ENCODE measurements at places on chromosomes 3 and 15.
A peak's percentile ranks its signal among the peaks of the same experiment; 100 is the strongest.

DNA sequence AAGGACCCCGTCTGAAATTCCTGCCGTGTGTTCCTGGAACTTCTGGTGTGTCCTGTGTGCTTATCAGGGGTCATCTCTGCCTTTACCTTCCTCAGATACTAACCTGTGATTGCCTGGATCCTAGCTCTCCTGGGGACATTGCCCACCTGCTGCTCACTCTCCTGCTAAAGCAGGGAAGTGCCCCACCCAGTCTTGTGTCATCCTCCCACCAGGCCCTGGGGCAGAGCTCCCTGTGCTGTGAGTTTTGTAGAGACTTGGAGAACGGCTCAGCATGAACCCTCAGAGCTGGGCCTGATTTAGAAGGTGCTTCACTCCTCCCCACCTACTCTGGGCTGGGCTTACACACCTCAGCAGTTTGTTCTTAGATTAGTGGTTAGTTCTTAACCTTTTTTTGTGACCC is 3.8 kb upstream of the TMEM44 start:
- H3K27ac ChIP-seq = no peak overlapping the region
- H3K4me1 ChIP-seq = peaks cover 6% of the 10 kb centered on the region
- H3K27me3 ChIP-seq = no peaks in the 10 kb centered on the region
- no peak overlapping the region for H3K4me3 ChIP-seq
- peak; percentile 39 for DNase-seq
- peaks cover 18% of the 10 kb centered on the region for H3K36me3 ChIP-seq

DNA sequence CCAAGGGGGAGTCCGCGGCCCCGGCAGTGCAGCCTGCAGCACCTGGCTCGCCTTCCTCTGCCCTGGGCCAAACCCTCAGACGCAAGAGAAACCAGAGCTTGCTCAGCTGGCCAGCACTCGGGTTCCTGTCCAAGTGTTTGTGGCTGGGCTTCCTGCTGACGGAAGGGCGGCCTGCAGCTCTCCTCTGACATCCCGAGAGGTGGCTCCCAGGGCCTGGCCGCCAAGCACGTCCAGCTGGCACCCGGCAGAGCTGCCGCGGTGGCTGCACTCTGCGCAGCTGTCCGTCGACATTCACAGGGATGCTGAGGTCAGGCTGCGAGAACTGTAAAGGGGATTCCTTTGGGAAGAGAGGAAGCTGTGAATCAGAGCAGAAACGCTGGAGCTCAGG is 85.6 kb downstream of the CPN2 start:
- peak; percentile 85 for DNase-seq
- no peaks in the 10 kb centered on the region for H3K27me3 ChIP-seq
- H3K36me3 ChIP-seq = no peaks in the 10 kb centered on the region
- peak overlapping the region; percentile 33 for H3K4me3 ChIP-seq

- no peaks in the 10 kb centered on the region for H3K27me3 ChIP-seq
- peaks cover 4% of the 10 kb centered on the region for H3K4me1 ChIP-seq
- peaks cover 2% of the 10 kb centered on the region for H3K36me3 ChIP-seq
- no peak overlapping the region for H3K4me3 ChIP-seq
These were observed 245.1 kb downstream of the ZNF385D start for GRCh38 chr3:21505711-21506460.

DNA sequence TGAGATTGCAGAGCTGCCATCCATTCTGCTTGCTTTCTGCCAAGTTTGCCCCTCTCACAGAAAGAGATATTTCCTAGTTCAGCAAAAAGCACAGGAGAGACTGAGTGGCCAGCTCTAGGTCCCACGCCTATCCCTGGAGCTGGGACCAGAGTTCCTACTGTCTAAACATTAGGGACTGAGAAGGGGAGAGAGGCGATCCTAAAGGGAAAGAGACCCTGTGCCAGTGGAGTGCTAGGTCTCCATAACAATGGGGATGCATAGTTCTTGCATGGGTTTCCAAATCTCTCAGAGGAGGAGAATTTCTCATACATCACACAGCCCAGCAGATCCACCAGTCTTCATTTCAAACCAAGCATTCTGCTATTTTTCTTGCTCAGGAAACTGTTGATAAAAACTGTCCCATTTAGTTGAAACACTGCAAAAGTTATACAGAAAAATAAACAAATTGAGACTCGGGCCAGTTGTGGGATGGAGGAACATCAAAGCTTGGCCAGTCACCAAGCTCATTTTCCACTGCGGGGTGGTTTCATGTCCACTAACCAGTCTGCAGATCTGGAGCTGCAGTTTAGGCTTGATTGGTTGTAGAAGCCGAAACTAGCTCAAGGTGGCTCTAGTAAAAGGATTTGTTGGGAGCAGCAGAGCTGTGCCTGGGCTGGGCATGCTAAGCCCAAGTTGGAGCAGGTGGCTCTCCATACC is 62.7 kb downstream of the EEFSEC start:
- no peak for DNase-seq
- H3K4me1 ChIP-seq = peaks cover 8% of the 10 kb centered on the region
- H3K27ac ChIP-seq = no peak overlapping the region
- peaks cover 8% of the 10 kb centered on the region for H3K36me3 ChIP-seq

- no peak overlapping the region for H3K4me3 ChIP-seq
- H3K27me3 ChIP-seq = peaks cover 53% of the 10 kb centered on the region
- H3K27ac ChIP-seq = no peak overlapping the region
- H3K4me1 ChIP-seq = no peaks in the 10 kb centered on the region
- no peaks in the 10 kb centered on the region for H3K36me3 ChIP-seq
These were observed 4.3 kb upstream of the LTF start for GRCh38 chr3:46468753-46469600.

DNA sequence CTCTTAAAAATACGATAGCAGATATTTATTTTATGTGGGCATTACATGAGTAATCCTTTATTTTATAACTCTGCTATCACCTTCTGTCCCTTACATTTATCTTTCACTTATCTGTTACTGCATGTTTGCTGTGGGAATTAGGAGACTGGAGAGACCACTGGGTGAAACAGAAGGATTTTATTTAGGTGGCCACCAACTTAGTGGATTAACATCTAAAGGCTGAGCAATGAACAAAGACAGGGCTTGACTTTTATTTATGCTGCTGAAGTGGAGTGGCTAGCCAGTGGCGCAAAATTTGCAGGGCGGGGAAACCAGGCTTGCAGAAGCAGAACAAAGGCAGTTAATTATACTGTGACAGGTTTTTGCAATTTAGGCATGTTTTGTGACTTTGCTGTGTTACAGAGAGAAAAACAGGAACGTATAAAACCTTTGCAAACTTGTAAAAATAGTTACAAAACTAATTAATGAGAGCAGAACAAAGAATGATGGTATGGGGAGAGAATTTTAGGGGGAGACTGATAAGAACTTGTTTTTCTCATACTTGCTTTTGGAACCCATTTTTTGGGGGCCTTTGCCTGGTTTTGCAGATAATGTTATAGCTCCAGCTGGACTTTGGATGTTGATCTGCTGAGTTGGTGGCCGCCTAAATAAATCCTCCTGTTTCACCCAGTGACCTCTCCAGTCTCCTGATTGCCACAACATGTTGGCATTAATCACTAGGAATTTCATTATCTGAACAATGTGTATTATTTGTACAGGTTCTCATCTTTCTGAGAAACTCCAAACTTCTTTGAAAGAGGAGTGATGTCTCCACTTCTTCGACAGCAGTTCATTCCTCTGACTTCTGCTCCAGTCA is 18.0 kb downstream of the KLHL24 start:
- peak; percentile 22 for DNase-seq
- peaks cover 48% of the 10 kb centered on the region for H3K36me3 ChIP-seq
- no peak overlapping the region for H3K27ac ChIP-seq
- H3K27me3 ChIP-seq = no peaks in the 10 kb centered on the region
- no peak overlapping the region for H3K4me3 ChIP-seq

- H3K27ac ChIP-seq = no peak overlapping the region
- no peaks in the 10 kb centered on the region for H3K27me3 ChIP-seq
- no peak overlapping the region for H3K4me3 ChIP-seq
- H3K4me1 ChIP-seq = peaks cover 10% of the 10 kb centered on the region
- H3K36me3 ChIP-seq = no peaks in the 10 kb centered on the region
These were observed 389.5 kb upstream of the WNT5A start for GRCh38 chr3:55876560-55876959.

DNA sequence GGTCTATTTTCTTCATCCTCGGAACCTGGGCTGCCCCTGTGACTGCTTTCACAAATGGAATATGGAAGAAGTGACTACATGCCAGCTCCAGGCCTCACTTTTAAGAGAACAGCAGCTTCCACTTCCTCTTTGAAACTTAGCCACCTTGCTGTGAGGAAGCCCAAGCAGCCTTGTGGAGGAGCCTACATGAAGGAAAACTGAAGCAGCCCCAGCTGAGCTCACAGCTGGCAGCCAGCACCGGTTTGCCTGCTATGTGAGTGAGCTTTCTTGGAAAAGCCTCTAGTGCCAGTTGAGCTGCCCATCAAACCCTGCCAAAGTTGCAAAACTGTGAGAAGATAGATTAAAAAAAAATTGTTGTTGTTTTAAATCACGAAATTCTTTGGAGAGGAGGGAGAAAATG is 498.0 kb upstream of the PROK2 start:
- no peak overlapping the region for H3K27ac ChIP-seq
- peaks cover 32% of the 10 kb centered on the region for H3K27me3 ChIP-seq
- peaks cover 1% of the 10 kb centered on the region for H3K36me3 ChIP-seq
- H3K4me1 ChIP-seq = peaks cover 6% of the 10 kb centered on the region
- DNase-seq = no peak

DNA sequence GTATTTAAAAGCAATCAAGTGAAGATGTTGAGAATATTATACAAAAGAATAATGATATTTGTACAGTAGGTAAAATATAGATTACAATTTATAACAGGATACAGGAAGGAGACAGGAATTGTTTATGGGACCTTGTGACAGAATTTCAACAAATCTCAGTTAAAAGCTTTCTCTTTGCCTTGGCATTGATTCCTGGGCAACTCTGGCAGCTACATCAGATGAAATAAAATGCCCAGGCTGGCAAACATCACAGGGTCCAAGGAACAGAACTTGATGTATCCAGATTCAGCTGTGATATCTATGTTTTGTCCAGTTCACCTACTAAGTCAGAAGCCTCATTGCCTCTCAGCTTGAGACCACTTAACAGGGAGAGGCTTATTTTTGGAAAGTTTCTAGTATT is 473.1 kb downstream of the MCTP2 start:
- no peaks in the 10 kb centered on the region for H3K36me3 ChIP-seq
- no peak for DNase-seq
- H3K27me3 ChIP-seq = no peaks in the 10 kb centered on the region
- no peak overlapping the region for H3K4me3 ChIP-seq
- H3K4me1 ChIP-seq = no peaks in the 10 kb centered on the region
- H3K27ac ChIP-seq = no peak overlapping the region

GRCh38 chr3:119628390-119628789 is 30.7 kb downstream of the PLA1A start:
- H3K27ac ChIP-seq = no peak overlapping the region
- no peak overlapping the region for H3K4me3 ChIP-seq
- peaks cover 10% of the 10 kb centered on the region for H3K27me3 ChIP-seq
- DNase-seq = no peak
- H3K4me1 ChIP-seq = peaks cover 9% of the 10 kb centered on the region

DNA sequence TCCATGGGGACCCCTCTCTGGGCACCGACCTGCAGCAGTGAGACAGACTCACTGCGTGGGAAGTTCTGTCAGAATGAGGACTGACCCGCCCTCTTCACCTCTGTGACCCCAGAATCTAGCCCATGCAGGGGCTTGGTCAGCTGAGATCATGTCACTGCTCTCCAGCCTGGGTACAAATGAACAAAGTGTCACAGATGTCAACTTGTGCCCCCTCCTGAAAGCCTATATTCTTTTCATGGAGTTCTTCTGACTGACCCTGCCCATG is 210.8 kb downstream of the XXYLT1 start:
- H3K4me3 ChIP-seq = no peak overlapping the region
- peaks cover 9% of the 10 kb centered on the region for H3K27me3 ChIP-seq
- no peaks in the 10 kb centered on the region for H3K36me3 ChIP-seq
- no peak for DNase-seq

DNA sequence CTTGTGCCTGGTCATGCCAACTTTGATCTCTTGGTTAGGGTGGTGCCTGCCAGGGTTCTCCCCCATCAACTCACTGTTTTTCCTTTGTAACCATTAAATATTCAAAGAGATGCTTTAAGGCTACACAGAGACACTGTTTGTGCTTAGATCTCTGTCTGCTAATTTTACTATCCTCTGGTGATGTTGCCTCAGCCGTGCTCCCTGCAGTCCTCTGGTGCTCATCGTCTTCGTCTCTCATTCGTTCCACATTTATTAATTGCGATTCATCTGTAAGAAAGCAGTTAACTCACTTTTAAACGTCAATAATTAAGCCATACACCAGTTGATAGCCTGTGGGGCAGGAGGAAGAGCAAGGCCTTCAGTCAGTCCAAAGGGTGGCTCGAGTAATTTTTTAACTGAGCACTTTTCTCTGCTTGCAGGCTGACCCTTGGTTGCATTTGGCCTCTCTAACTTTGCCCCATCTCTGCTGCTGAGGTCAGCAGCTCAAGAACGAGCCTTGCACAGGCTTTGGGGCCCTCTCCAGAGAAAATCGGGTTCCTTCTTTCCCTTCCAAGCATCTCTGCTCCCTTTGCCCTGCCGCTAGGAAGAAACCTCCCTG is 62.9 kb downstream of the KLF15 start:
- H3K36me3 ChIP-seq = no peaks in the 10 kb centered on the region
- no peaks in the 10 kb centered on the region for H3K4me1 ChIP-seq
- H3K27ac ChIP-seq = no peak overlapping the region

- H3K4me1 ChIP-seq = peaks cover 22% of the 10 kb centered on the region
- H3K4me3 ChIP-seq = no peak overlapping the region
- peaks cover 30% of the 10 kb centered on the region for H3K36me3 ChIP-seq
- no peaks in the 10 kb centered on the region for H3K27me3 ChIP-seq
- peak overlapping the region; percentile 46 for H3K27ac ChIP-seq
- DNase-seq = no peak
These were observed 68.0 kb downstream of the COL8A1 start for GRCh38 chr3:99706410-99706809.

- H3K27me3 ChIP-seq = no peaks in the 10 kb centered on the region
- H3K4me3 ChIP-seq = no peak overlapping the region
- peaks cover 6% of the 10 kb centered on the region for H3K36me3 ChIP-seq
- H3K27ac ChIP-seq = no peak overlapping the region
- DNase-seq = peak; percentile 9
These were observed 200.4 kb upstream of the TBC1D5 start for GRCh38 chr3:17942856-17943255.

DNA sequence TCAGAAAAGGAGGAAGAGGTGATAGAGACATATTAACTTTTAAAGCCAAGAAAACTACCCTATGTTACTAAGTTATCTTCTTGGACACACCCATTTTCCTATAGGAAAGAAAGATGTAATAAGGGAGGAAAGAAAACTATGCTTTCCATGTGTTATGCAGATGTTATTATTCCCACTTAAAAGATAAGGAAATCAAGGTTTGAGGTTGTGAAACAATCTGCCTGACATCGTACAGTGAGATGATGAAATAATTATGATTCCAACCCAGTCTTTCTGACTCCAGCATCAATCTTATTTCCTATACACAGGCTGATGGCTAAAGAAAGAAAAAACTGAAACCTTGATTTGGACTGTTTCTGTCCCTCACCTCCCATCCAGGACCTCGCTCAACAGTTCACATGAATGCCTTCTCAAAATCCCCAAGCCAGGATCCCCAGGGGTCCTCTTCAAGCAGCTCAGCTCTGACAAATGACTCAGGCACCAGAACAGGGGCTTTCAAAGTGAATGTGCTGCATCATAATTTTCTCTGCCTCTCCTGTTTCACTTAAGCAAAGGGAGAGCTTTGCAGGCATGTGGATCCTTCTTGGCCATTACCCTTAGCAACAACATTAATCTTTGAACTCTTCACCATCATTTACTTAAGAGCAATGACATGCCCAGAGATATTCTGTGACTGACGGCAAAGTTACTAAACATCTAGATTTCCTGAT is 12.4 kb upstream of the EID1 start:
- H3K27ac ChIP-seq = no peak overlapping the region
- no peak overlapping the region for H3K4me3 ChIP-seq
- peak; percentile 11 for DNase-seq
- H3K36me3 ChIP-seq = peaks cover 8% of the 10 kb centered on the region
- peaks cover 39% of the 10 kb centered on the region for H3K4me1 ChIP-seq

Data from MCF 10A (cell line).